ENCODE measurements at places on chromosomes 11 and 22.
A peak's percentile ranks its signal among the peaks of the same experiment; 100 is the strongest.

- no peak for DNase-seq
These were observed 24.9 kb downstream of the CLPB start for GRCh38 chr11:72409458-72409857.

GRCh38 chr22:48486134-48486532, 1341.5 kb downstream of the BRD1 start:
- DNase-seq: no peak

DNA sequence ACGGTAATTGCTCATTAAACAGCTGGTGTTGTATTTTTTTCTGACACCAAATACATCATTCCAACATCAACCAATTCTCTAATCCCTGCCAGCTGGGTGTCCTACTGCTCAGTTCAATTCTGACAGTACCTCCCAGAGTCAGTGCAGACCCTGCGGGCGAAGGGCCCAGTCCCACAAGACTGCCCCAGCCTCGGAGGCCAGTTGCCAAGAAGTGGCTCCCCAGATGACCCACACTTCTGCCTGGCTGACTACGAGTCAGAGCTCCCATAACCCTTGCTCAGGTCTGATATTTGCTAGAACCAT, 147.2 kb downstream of the CTTN start:
- no peak for DNase-seq

DNA sequence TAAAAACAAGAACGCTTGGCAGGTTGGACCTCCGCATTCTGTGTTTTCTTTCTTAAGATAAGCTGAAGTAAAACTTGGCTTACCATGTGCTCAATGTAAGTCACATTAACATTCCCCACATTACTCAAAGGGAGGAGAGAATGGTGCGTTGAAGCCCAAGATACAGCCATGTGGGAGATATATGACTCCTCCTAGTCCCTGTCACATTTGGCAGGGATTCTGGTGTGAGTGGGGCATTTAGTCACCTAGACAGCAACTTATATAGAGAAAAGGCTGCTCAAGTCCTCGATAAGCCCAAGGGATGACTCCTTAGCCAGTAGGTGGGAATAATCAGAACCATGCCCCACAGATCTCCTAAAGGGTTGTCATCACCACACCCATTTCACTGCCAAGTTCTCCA, 4.6 kb downstream of the PRSS23 start:
- no peak for DNase-seq

DNA sequence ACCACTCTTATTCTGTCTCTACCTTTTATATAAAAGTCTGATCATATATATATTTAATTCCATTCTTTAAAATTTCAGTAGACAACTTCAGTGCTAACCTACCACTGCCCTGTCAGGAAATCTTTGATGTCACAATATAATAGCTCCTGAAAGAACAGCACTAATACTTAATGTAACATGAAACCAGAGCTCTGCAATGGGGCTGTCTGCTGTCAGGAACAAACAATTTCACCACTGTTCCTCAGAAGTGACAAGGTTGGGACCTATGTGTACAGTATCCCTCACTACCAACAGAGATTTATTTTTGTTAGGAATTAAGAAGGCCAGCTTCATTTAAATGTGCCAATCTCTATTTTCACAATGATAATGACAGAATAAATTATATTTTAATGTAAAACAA, 165.5 kb upstream of the C11orf58 start:
- DNase-seq: no peak

DNA sequence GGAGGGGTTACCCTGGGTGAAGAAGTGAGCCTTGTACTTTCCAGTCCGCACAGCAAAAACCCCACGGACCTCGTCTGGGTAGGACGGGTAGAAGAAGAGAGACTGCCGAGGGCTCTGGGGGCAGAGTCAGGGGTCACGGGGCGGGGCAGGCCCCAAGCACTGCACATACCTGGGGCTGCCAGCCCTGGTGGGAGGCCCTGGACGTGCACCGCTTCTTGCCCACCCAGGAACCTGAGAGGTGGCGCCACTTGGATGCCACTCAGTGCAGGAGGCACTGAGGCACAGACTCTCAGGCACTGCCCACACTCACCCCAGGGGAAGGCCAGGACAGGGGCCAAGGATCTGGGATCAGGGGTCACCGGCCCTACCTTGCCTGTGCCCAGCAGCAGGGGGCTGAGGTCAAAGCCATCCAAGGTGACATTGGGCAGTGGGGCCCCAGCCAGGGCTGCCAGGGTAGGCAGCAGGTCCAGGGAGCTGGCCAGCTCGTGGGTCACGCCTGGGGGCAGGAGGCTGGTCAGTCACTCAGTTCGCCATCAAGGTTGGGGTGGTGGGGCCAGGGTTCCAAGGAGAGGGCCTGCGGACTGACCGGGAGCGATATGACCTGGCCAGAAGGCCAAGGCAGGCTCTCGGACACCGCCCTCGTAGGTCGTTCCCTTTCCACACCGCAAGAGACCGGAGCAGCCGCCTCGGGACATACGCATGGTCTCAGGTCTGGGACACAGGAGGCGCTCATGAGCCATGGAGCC, 2.2 kb downstream of the ARSA start:
- no peak for DNase-seq

DNA sequence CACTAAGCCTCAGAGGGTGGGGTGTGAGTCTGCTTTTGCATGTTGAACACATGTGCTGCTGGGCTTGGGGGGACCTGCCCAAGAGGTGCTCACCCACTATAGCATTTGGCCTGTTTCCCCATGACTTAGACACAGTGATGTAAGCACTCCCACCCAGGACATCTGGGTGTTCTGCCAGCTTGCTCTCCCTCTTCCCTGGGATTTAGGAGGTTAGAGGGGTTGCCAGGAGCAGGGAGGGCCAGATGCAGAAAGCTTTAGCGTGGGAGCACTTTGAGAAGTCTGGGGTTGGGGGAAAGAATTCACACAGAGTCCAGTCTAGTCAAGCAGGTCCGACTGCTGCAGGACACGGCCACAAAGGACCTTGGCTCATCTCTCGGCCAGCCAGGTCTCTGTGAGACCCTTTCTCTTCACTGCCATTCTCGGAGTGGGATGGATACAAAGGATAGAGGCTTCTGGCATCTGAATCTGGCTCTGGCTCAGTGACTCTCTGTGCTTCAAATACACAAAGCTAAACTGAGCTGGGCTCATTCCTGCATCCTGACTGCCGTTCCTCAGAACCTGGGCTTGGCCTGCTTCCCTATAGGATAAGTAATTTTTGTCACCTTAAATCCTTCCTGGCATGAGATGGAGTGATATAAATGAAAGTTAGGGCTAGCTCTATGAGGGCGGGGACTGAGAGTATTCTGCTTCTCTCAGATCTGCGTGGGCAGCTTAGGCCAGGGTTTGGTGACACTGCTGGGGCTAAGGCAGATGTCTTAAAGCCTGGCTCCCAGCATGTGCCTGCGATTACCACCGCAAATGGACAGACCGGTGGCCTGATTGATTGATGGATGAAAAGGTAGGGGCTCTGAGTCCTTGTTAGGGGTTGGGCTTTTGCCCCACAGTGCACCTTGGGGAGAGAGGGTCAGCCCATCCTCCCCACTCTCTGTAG, 14.5 kb downstream of the USP2 start:
- DNase-seq: no peak

- DNase-seq: no peak
These were observed 3.3 kb downstream of the MAP4K2 start for GRCh38 chr11:64799623-64800302.

DNA sequence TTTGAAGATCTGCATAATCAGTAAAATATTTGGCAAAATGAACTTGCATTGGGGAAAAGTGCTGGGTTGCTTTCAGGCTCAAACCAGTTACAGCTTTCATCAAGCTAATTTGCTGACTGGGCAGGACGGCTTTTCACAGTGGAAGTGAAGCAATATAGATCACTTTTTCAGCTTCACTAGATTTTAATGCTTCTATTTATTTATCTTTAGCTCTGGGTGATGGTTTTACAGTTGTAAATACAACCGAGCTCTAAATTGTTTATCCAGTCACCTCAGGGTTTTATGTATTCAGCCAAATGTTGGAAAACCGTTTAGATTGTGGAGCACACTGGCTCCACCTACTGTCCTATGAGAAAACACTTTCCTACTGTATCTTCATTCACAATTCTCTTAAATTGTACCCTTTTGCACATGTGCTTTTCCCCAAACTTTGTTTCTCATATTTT, 58.2 kb downstream of the ACER3 start:
- peak; percentile 40 for DNase-seq

DNA sequence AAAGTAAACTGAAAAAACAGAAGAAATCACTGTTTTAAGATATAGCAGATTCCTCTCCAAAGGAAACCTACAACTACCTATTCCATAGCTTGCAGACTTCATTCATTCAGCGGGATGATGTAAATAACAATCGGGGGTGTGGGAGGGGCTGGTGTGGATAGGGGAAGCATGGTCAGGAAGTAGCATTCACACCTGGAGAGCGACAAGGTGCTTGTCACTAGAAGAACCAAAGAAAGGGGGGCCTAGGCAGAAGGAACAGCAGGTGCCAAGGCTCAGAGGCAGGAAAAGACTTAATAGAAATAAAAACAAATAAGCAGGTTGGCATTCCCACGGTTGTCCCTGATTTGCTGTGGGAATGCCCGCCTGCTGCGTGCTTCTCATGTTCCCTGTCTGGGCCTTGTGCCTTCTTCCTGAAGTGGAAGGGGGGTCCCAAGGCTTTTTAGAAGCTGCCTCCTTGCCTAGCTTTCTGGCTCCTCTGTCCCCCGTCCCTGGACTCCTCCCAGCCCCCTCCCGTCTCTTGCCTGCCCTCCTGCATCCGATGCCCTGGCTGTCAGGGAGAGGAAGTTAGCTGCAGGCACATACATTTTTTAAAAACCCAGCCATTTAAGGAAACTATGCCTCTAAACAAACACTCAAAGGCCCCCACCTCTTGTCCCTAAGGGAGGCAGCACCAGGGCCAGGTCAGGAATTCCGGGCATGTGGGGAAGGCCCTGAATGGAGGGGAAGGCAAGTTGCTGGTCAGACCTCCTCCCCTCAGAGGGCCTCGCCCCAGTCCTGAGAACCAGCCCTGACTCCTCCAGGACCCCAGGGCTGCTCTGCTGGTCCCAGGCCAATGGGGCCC, 54.7 kb upstream of the PRDM11 start:
- no peak for DNase-seq

- DNase-seq: no peak
These were observed 16.5 kb downstream of the BLID start for GRCh38 chr11:122099374-122100036.

DNA sequence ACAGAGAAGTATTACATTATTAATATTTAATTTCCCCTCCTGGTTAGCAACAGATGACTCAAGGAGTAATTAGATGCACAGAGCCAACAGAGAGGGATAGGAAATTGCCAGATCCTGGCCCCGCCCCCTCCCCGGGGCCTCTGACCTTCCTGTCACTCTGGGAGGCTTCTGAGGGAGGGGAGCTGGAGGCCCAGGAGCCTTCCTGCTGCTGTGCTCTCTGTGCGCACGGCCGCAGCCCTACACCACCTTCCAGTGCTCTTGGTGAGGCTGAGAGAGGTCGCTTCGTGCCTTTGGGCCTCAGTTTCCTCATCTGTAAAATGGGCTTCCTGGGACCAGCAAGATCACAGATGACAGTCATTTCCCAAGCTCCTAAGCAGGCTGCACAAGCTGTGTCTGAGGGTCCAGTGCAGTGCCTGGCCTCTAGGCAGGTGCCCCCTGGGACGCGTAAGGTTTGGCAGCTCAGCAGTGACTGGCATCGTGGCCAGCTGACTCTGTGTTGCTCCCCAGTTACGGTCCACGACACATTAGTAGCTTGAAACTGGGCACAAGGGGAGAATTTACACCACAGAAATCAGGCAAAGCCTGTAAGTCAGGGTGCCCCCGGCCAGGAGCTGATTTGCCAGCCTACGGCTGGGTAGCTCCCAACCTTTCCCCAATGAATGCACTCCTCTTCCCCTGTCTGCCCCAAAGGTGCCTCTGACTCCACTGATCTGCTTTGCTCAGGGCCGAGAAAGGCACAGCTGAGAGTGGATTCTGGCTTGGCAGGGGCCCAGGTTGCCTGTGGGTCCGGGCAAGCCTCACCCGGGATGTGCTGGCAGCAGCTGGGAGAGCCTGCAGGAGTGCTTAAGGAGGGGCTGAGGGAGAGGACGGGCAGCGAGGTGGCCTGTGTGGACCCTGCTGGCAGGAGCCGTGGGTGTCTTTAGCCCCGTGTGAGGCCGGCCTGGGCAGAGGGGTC, 2.3 kb downstream of the ADORA2A start:
- peak; percentile 69 for DNase-seq

DNA sequence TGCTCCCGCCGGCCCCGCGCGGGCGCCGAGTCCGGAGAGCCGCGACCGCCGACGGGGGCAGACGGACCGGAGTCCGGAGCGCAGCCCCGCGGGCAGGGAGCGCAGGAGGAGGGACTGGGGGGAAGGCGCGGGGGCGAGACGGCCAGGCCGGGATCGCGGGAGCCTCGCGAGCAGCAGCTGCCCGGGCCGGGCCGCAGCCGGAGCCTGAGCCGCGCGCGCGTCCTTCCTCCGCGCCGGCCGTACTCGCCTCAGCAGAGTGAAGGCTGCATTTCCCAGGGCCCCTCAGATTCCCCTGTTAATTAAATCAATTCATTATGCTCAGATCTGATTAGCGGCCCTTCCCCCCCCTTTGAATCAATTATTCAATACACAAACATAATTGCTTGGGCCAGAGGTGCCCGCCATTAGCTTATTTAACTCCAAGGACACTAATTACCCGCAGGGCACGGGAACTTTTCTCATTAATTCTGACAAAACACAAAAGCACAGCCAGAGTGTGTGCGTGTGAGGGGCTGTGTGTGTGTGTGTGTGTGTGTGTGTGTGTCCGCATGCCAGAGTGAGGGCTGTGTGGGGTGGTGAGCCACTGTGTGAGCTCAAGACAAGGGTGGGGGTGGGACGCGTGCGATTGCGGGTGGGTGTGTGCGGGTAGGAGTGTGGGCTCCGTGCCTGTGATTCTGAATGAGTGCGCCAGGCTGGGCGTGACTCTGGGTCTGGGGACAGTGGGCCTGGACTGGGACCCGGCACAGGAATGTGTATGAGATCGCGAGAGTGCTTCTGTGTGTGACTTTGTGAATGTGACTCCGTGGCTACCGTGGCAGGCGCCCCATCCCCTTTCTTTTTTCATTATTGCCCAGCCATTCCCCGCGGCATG, 5.1 kb upstream of the LMO1 start:
- no peak for DNase-seq

DNA sequence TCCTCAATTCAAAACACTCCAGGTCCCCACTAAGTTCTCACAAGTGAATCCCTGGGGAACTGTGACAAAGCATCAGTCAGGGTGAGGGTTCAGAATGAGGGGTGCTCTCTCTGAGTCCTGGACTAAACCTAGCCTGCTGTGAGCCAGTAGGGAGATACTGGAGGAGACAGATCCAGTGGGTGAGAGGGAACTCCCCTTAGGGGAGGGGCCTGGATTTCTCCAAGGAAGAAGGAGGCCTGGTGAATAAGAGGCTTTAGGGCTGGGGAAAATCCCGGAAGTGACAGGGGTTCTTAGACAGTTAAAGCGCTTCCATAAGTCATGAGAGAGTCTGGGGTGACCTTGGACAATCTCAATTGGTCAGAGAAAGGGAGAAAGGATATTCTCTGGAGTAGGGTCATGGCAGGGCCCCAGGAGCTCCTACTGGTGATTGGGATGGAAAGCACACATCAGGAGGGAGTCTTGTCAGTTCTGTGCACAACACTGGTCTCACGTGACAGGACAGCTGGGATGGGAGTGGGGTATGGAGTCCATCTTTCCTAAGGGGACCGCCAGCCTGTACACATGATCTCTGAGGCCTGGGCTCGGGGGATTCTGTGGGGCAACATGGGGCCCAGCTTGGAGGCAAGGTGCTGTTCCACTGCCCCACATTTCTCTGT, 1.5 kb downstream of the TBC1D10A start:
- DNase-seq: no peak

- DNase-seq: no peak
These were observed 593 bp downstream of the SSH3 start for GRCh38 chr11:67303835-67304411.

- DNase-seq: no peak
These were observed 693 bp upstream of the LINC01488 start for GRCh38 chr11:69480547-69481392.

- no peak for DNase-seq
These were observed 132.6 kb downstream of the WNT11 start for GRCh38 chr11:76073724-76074123.

- DNase-seq: no peak
These were observed 36.5 kb downstream of the TENM4 start for GRCh38 chr11:79404325-79404724.

Data from CD4-positive, alpha-beta T cell treated with Interleukin-21 for 1 hour (primary cell).